ENCODE measurements at places on chromosomes 6 and 20. TPM values are rescaled to one million over a fixed set of nuclear protein-coding genes. Genes with fewer than 3 reads are reported as not detected.

Gene TDP2
- total RNA-seq: 25.2 TPM

Gene TPBG
- total RNA-seq: 35.2 TPM

Gene BTBD3
- 58.8 TPM for total RNA-seq

GRCh38 chr20:8271727-8272126, 139.7 kb downstream of the PLCB1 start:
- H3K4me1 ChIP-seq: no peaks in the 10 kb centered on the region
- H3K27ac ChIP-seq: no peak overlapping the region
- no peak overlapping the region for H3K4me3 ChIP-seq
- DNase-seq: no peak
- H3K36me3 ChIP-seq: no peaks in the 10 kb centered on the region
- peaks cover 11% of the 10 kb centered on the region for H3K27me3 ChIP-seq

GRCh38 chr6:137734005-137734874, 132.8 kb upstream of the TNFAIP3 start:
- H3K4me3 ChIP-seq: no peak overlapping the region
- H3K27ac ChIP-seq: no peak overlapping the region
- H3K27me3 ChIP-seq: no peaks in the 10 kb centered on the region

DNA sequence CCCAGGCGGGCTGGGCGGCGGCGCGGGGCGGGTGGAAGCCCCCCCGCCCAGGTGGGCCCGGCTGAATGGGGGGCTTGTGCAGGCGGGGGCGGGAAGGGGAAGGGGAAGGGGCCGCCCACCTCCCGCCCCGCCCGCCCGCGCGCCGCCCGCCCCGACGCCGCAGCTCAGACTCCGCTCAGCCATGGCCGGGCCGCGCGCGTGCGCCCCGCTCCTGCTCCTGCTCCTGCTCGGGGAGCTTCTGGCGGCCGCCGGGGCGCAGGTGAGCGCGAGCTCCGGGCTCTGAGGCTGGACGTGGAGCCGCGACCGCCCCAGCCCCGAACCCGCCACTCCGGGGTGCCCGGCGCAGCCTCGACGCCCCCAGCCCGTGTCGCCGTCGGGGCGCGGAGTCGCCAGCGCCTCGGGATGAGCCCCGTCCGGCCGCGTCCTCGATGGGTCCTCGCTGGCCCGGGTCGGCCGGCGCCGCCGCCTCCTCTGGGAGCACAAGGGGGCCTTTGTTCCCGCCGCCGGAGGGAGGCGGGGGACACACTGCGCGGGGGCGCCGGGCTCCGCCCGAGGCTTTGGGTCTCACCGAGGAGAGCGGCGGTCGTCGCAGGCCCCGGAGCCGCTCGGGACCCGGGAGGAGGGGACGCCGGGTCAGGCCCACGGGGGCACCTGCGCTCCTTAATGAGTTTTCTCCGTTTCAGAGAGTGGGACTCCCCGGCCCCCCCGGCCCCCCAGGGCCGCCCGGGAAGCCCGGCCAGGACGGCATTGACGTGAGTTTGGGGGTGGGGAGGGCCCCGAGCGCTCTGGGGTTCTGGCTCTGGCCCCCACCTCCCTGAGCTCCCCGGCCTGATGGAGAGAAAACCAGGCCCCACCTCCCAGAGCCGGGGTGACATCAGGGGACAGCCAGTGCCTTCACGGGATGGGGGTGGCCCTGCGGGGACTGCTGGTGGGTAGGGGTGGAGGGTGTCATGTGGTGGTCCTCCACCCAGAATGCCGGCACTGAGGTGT, at the start of gene COL9A3:
COL9A3 (plus strand) TSS at position 167 of the 990 bp plus-strand sequence; CDS start at position 182, 15 bp downstream.
- H3K27ac ChIP-seq: peak within 1 kb of the TSS; percentile 93
- no peak for DNase-seq
- H3K36me3 ChIP-seq: peaks cover 3% of the 10 kb centered on the region

Gene RIPPLY2
- total RNA-seq: not detected

DNA sequence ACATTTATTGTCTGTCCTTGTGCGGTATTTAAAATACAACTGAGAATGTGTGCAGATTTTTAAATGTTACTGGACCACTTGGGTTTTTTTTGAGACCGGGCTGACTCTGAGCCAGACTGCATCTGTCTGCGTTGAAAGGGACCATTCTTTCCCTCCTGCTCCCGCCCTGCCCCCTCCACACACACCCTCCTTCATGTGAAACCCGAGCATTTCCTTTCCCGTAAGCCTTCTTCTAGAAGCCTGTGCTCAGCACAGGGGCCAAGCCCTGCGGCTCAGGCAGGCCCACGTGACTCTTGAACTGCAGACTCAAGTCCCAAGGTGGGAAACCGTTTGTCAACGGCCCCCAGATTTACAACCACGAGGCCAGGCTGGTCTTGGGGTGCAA, 82.7 kb upstream of the FOXC1 start:
- H3K27ac ChIP-seq: peak overlapping the region; percentile 45
- H3K4me3 ChIP-seq: no peak overlapping the region
- H3K4me1 ChIP-seq: peaks cover 15% of the 10 kb centered on the region
- H3K36me3 ChIP-seq: no peaks in the 10 kb centered on the region
- peaks cover 26% of the 10 kb centered on the region for H3K27me3 ChIP-seq

Gene PPP1R14C
- total RNA-seq: 0.38 TPM

Gene ZKSCAN8
- 52.8 TPM for total RNA-seq
